Left colon (tissue), 2 donors: ENCODE measurements at places on chromosomes 5 and 9. TPM values are rescaled to one million over a fixed set of nuclear protein-coding genes. Genes with fewer than 3 reads are reported as not detected.

- no peak for DNase-seq
These were observed 44.6 kb downstream of the PLPPR1 start for GRCh38 chr9:101073122-101073521.

GRCh38 chr5:32932241-32932935 lies 221.3 kb downstream of the NPR3 start:
- no peak for DNase-seq

- no peak for DNase-seq
These were observed 55.8 kb downstream of the PDE8B start for GRCh38 chr5:77266291-77266690.

GRCh38 chr5:62266573-62266972 lies 39.4 kb upstream of the KIF2A start:
- no peak for DNase-seq

DNA sequence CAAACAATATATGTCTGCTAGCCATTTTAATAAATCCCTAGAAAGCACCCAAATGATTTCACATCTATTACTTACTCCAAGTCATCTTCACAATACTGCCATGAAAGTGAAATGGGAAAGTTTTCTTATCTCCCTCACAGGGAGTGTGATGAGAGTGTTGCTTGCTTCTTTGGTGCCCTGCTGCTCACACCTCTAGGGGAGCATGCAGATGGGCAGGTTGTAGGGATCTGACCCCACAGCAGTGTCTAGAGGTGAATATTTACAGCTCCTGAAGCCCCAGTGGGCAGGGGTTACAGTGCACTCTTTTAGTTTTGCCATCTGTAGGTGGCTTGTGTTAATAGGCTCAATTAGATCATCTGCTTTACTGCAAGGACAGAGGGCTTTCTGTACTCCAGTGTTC lies 173.2 kb downstream of the GABRG2 start:
- no peak for DNase-seq

DNA sequence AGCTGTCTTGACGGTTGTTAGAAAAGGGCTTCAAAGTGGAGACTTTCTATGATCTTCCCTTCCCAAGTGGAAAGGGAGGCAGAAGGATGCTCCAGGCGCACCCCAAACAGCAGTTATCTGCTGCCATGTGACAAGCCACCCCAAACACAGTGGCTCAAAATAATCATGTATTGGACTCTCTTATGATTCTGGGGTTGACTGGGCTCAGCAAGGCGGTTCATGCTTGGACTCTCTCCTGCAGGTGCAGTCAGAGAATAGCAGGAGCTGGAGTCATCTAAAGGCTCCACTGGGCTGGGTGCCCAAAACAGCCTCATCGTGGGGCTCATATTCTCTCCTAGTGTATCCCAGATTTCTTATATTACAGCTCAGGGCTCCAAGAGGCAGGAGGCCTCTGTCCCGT lies 177.6 kb upstream of the IER5L start:
- DNase-seq = no peak

DNA sequence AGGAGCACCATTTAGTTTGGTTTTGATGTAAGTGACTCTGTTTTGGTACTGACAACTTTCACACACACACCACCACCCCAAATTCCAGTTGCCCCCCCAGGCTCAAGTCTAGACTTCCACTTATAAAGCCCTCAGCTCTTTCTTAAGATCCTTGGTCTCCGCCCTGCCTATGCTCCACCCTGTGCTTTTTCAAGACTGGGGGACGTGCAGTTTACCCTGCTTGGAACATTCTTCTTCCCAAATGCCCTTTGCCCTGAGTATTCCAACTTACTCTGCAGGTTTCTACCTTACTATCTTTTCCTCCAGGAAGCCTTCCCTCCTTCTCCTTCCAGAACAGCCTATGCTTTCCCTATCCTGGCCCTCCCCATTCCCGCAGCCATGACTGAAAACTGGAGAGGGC lies 1.5 kb upstream of the TRIM14 start:
- DNase-seq = peak; percentile 56

The TUSC1 gene
- 16.5 TPM for total RNA-seq

The LMAN2 gene
- 139 TPM for total RNA-seq
